ENCODE measurements at places on chromosomes 1 and 21.

GRCh38 chr1:240114222-240114621 is 22.5 kb downstream of the FMN2 start:
- DNase-seq = no peak

- DNase-seq = no peak
Observed at GRCh38 chr1:111745675-111746613, 6.7 kb upstream of the INKA2 start.

DNA sequence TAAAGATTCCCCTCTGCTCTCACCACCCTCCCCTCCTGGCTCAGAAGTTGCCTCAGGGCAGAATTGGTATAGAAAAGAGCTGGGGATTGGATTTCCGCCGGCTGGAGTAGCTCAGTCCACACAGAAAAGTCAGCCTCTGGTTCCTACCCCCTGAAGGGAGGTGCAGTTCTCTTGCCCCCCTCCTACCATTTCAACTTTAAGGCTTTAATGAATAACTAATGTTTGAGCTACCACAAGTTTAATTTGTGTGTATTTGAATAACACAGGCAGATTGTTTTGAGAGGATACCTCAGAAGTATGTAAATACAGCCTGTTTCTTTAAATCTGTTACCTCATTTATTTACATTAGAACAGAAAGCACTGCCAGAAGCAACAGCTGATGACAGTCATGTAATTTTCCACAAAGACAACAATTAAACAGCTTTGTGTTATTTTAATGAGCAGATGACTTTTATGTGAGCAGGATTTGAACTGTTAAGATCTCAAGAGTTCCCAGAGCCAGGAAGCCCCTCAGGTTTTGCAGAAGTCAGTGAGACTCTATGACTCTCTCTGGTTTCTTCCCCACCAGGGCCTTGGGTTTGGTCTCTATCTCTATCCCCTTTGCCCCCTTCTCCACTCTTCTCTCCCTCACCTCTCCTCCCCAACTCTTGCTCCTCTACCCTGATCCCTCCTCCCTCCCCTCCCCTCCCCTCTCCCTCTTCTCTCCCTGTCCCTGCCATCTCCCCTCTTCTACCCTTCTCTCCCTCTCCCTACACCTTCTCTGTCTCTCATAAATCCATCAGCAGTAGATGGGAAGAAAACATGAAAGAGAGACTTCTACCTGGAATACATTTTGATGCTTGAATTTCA is 26.3 kb downstream of the DUSP10 start:
- DNase-seq = no peak

GRCh38 chr21:42331660-42332059 is 16.5 kb upstream of the TFF3 start:
- DNase-seq = no peak

DNA sequence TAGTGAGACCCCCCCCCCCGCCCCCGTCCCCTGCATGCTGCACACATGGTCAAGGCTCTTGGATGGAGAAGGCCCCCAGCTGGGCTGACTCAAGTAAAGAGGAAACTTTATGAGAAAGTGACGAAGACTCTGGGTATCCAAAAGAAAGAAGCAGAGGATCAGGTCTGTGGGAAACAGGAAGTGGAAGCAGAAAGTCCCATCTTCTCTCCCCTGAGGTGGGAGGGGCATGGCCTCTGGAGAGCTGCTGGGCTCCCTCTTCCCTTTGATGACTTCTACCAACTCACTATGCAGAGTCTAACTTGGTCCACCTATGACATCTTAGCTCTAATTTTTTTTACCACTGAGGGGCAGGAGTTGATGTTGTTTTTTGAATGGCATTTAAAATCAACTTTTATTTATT is 42.7 kb upstream of the LIN9 start:
- DNase-seq = no peak

DNA sequence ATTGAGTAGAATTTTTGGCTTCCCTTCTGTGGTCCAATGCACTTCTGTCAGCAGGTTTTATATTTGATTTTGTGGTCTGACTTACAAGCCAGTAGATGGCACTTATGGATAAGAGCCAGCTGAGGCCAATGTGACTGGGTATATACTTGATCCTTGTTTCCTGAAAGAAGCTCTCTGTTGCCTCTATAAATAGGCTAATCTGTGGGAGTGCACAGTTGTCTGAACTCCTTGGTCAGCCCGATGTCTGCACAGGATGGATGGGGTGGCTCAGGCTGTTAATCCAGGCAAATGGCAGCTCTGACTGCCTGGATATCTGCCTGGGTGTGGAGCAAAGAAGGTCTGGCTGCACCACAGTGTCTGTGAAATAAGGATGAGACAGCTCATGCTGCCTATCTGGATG is 1183.7 kb upstream of the PRMT6 start:
- DNase-seq = no peak

- DNase-seq = no peak
Observed at GRCh38 chr1:227562037-227562436, 1.3 kb upstream of the ZNF678 start.

Data from GM19239 (cell line).